AG04449 (cell line): ENCODE measurements at places on chromosomes 2 and 18.

DNA sequence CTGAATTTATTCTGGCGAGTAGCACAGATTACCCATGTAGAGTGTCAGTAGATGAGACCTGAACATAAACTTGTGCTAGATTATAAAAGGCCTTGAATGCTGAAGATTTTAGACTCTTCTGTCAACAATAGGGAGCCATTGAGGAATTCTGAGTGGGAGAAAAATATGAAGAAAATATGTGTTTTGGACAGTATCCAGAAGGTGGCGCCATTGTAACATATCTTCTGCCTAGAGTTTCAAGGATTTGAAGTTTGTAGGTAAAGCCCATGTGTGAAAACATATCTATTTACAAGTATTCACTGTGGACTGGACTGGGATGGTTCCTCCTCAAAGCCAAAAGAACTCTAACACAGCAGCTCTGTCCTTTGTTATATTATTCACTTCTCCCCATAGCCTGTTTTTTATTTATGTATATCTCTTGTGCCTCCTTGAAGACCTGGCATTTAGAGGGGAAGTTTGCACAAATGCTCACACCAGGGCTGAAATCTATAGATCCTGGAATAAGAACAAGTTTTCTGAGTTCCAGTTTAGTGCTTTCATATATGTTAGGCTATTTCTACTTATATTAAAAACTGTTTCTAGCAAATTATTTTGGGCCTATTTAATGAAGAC lies 124.9 kb downstream of the RDH14 start:
- no peak for DNase-seq

DNA sequence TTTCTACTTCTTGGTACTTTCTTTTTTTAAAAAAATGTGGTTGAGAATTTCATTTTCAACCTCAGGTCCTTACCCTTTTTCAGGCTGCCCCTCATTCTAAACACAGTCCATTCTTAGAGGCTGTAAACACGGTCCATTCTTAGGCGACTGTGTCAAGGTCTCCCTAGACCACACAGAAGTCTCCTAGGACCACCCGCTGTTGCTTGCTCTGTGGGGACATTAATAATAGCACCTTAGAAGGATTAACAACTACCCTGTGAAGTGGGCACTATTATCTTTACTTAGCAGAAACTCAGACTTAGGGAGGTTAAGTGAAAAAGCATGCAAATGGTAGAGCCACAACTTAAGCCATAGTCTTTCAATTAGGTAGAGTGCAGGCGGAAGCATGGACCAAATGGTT lies 91.7 kb downstream of the RBMS1 start:
- no peak for DNase-seq

- peak; percentile 90 for DNase-seq
Observed at GRCh38 chr2:173048897-173049661, 26.6 kb upstream of the MAP3K20 start.

- DNase-seq: no peak
Observed at GRCh38 chr2:43637030-43637803, at the start of gene PLEKHH2. TSS of gene PLEKHH2 (plus strand) at chr2:43637260. CDS start at chr2:43644674, 7,414 bp downstream.

- DNase-seq: no peak
Observed at GRCh38 chr18:7541835-7542234, 25.3 kb upstream of the PTPRM start.

GRCh38 chr2:144198116-144198515 lies 321.8 kb downstream of the ZEB2 start:
- DNase-seq: no peak

DNA sequence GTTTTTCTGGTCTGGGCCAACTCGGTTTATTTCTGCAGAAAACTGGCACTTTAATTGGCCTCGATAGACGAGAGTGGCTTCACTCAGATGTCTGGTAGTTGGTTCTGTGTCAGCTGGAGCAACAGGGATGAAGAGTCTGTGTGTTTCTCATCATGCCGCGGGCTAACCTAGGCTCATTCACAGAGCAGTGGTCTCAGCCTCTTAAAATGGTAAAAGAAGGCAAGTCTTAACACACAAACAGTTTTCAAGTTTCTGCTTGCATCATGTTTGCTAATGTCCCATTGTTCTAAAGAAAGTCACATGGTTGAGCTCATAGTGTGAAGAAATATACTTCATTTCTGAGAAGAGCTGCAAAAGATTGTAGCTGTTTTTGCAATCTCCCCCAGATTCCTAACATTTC lies 37.5 kb upstream of the ANXA4 start:
- no peak for DNase-seq

DNA sequence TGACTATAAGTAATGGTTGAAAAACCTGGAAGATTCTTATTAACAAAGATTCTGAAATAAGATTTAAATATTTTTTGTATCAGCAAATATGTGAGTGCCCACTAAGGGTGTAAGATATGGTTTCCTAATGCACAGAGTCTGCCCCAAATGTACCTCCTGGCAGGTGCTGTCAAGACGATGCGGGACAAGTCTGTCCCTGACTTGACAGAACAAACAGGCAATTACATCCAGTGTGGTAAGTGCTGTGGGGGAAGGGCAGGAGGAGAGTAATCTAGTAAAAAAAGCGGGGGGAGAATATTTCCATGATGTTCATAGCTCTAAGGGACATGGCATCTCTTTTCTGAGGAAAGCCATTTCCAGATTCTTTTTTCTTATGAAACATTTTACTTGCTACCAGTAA lies 127.5 kb downstream of the COL4A4 start:
- DNase-seq: no peak

GRCh38 chr2:29317077-29317517 lies 201.9 kb downstream of the CLIP4 start:
- DNase-seq: no peak

DNA sequence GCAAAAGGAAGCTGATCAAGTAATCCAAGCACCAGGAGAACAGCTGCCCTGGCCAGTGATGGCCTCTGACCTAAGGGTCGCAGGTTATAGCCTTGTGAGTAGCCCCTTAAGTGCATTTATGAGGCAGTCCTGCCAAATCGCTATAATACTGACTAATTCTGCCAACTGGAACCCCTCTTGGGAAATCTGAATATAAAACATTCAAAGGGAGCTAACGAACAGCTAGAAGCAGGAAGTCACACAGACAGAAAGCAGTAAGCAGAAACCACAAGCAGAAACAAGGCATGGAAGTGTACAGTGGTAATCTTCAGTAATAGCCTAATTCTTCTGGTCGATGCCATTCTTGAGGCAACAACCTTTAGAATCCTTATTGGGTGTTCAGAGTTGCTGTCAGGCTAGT lies 521.3 kb downstream of the METTL4 start:
- DNase-seq: no peak

DNA sequence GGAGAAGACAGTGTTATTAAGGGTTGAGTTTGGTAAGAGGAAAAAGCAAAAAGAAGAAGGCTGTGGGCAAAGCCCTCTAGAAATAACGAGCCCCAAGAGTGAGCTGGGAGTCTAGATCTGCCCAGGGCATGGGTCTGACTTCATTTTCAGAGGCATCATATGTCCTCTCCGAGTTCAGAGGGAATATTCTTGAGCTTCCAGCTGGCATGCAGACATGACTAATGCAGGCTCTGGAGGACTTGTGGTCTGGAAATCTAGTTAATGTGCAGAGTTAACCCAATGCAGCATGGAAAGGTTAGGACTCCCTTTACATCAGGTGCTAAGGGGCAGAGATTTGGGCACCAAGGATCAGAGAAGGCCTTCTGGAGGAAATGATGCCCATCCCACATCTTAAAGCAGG lies 7.3 kb downstream of the ACMSD start:
- DNase-seq: peak; percentile 24

DNA sequence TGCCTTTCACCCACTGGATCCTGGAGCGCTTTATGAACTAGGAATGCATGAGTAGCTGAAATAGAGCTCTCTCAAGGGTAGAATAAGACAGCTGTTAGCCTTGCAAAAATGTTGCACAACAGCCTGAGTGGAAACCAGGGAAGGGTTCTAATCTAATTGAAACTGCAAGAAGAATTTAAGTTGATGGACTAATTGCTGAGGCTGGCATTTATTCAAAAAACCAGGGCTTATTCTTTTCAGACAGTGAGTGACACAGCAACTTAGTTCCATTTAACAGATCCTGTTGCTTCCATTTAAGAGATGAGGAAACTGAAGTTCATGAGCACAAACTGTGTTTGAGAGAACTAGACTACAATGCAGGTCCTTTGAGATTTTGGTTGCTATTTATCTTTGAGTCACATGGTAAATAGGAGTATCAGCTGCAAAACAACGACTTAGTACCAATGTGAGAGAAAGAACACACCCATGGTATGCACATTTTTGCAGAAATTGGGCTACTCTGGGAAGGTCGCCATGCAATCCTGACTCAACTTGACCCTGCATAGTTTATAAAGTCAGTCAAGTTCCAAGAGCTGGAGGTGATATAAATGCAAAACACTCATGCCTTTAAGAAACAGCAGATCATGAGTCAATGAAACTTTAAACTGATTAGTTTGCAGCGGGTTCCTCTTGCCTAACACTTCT lies 76.4 kb upstream of the PARD3B start:
- no peak for DNase-seq

DNA sequence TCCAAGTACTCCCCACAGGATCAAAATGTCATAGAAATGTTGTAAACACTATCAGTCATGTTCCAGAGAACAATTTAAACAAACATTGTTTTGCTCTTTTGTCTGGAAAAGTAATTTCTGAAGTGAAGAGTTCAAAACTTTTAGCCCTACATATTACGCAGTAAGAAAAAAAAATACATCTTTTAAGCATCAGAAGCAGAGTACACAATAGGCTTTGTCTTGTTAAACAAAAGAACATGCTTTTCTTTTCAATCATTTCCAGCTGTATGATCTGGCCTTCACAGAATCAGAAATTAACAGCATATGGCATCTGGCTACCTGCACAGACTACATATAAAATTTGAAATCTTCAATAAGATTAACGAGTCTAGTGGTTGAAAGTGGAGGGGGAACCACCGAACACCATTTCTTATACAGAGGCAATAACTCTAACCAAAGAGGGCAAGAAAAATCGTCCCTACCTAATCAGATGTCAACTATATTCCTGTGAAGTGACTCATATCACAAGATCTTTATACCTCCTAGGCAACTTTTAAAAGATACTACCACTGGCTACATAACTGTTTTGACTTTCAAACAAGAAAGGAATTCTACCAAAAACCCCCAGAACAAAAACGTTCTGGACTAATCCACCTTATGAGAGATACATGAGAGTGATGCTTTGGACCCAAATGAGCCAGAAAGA lies 149.3 kb downstream of the EXOC6B start:
- no peak for DNase-seq

- no peak for DNase-seq
Observed at GRCh38 chr2:212392043-212392442, 146.6 kb downstream of the ERBB4 start.
